Renal cortical epithelial cell (primary cell): ENCODE measurements at places on chromosomes 3 and 15.

- no peak for DNase-seq
Observed at GRCh38 chr15:52011711-52012144, 7.3 kb upstream of the MAPK6 start.

DNA sequence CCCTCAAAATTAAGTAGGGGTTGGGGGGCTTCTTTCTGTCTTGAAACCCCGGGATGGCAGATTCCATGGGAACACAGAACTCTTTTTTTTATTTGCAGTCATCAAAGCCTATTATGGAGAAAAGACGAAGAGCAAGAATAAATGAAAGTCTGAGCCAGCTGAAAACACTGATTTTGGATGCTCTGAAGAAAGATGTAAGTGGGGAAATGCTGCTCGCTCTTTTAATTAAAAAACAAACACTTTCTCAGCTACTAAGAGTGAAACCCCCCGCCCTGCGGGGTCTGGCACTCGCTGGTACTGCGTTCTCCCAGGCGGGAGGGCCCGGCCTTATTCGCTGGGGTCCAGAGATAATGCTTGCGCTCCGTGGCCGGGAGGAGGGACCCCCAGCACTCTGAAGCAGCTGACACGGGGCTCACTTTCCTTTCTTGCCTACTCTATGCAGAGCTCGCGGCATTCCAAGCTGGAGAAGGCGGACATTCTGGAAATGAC is 615 bp downstream of the HES1 start:
- no peak for DNase-seq

- DNase-seq = peak; percentile 36
Observed at GRCh38 chr3:17874636-17875035, 132.2 kb upstream of the TBC1D5 start.

GRCh38 chr3:174387736-174388135 is 471.4 kb upstream of the NAALADL2 start:
- no peak for DNase-seq

DNA sequence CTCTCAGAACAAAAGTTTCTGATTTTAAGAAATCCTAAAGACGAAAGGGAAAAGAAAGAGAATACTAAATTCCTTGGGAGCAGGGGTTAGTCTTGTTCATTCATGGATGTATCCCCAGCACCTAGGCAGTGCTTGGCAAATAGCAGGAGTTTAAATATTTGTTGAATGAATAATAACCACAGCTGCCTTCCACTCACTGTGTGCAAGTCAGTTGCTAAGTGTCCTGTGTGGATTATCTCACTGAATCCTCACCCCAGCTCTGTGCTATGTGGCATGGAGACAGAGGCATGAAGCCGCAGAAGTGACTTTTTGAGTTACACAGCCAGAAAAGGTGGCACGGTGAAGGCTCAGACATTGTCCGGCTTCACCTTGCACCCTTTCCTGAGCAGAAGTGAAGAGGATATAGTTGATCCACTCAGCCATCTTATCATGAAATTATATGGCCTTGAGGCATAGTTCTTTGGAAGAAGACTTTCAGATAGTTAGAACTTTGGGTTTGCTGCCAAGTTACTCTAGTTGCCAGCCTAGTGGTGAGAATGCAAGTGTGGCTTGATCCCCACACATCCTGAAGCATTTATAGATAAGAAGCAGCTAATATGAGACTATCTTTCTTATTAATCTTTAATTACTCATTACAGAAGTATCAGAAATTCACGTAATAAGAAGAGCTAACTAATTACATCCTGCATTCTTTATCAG is 355.5 kb downstream of the LRTM1 start:
- DNase-seq = peak; percentile 71

DNA sequence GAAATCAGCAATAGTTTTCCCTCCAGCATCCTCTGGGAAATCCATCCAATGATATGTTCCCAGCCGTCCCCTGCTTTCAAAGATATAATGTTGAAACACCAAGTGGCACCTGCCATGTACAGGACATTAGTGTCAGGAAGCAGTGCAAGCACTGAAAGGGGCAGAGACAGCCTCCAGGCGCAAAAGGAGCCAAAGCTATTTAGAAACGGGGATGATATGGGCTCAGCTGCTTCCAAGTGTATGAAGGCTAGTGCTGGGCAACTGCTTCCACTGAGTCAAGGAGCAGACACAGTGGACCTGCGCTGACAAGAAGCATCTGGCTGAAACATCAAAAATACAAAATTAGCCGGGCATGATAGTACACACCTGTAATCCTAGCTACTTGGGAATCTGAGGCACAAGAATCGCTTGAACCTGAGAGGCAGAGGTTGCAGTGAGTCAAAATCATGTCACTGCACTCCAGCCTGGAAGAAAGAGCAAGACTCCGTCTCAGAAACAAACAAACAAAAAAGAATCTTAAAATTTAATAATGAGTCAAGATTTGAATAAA is 119.7 kb downstream of the AQP9 start:
- no peak for DNase-seq

DNA sequence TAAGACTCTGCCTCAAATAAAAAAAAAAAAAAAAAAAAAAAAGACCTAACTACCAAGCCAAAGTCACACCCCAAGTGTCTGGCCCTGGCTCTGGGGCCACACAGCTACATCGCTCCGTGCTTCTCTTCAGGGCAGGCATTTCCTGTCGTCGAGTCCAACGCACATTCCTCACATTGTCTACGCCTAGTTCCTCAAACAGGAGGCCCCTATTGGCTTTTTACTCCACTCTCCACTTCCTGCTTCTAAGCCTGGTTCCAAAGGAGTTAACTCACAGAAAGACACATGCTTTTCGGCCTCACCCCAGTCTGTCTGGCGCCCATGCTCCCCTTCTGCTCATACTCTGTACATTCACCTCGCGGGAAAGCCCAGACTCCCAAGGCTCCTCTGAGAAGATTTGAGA is 28.8 kb downstream of the KNG1 start:
- peak; percentile 54 for DNase-seq

GRCh38 chr15:25784876-25785640 is 78.1 kb downstream of the ATP10A start:
- no peak for DNase-seq

GRCh38 chr3:64082411-64082810 is 59.1 kb upstream of the PSMD6 start:
- DNase-seq = peak; percentile 62

DNA sequence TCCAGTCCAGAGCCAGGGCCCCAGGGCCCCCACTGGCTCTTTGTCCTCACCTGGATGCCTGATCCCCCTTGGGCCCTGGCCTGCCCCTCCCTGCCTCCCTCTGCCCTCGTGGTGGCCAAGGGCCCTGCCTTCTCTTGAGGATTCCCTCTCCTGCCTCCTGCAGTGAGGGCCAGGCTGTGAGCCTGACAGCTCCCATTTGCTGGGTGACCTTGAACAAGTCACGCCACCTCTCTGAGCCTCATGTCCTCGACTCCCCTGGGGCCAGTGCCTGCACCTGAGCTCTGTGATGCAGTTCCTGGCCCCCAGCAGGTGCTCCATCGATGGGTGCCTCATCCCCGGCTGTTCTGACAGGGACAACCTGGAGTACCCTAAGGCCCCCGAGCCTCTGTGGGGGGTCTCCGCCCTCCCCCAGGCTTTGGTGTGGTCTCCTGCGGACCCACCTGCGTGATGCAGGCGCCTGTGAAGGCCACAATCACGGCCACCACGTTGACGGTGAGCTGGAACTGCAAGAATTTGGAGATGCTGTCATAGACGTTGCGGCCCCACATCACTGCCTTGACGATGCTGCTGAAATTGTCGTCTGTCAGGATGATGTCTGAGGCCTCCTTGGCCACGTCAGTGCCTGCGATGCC is 24.1 kb upstream of the SEC13 start:
- no peak for DNase-seq

GRCh38 chr3:190566043-190566933 is 52.4 kb downstream of the IL1RAP start:
- DNase-seq = peak; percentile 100

- no peak for DNase-seq
Observed at GRCh38 chr3:28756056-28756455, 407.4 kb upstream of the AZI2 start.

GRCh38 chr15:77578641-77579372 is 53.9 kb downstream of the LINGO1 start:
- DNase-seq = no peak

- no peak for DNase-seq
Observed at GRCh38 chr3:37627951-37628620, 233.6 kb upstream of the CTDSPL start.

DNA sequence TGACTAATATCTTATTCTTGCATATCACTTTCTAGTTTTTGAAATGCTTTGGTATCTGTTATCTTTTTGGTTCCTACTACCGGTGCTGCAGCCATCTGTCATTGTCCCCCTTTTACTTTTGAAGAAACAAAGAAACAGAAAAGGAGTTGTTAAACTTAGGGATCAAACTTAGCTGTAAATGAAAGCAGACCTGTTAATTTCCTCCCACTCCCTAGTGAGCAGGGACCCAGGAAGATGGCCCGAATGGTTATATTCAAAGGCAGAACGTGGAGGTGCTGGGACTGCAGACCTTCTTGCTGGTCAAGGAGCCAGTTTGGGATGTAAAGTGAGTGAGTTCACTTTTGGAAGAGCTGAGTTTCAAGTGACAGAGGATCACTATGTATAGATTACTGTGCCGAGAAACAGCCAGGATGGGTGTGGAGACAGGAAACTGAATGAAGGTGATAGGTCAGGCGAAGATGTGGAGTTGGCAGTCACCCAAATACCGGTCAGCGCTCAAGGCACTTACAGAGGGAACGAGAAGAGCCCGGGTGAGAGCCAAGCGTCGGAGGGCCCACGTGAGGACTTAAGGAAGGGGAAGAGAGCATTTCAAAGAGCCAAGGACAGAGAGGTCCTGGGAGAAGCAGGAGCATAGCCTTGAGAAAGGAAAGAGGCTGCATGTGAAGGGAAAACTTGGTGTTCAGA is 20.1 kb downstream of the KBTBD8 start:
- DNase-seq = no peak

- DNase-seq = no peak
Observed at GRCh38 chr3:144073698-144074097, 102.1 kb downstream of the DIPK2A start.

DNA sequence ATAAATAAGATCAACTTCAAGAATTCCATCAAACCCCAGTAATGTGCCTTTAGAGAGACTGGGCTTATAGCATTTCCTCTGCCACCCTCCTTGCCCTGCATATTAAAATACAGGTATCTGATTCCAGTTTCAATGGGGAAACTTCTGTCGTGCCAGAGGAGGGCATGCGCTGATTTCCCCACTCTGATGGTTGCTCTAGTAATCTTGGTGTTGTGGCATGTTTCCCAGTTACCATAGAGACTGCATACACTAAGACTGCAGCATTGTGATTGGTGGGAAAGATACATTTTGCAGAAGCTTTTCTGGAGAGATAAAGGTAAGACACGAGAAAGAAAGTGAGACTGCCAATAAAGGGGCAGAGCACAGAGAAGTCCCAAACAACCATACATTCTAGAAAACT is 225.6 kb downstream of the TIGIT start:
- DNase-seq = peak; percentile 82

- DNase-seq = no peak
Observed at GRCh38 chr3:129197321-129197720, 13.6 kb upstream of the CNBP start.

- no peak for DNase-seq
Observed at GRCh38 chr3:13120289-13120927, 47.2 kb upstream of the IQSEC1 start.

DNA sequence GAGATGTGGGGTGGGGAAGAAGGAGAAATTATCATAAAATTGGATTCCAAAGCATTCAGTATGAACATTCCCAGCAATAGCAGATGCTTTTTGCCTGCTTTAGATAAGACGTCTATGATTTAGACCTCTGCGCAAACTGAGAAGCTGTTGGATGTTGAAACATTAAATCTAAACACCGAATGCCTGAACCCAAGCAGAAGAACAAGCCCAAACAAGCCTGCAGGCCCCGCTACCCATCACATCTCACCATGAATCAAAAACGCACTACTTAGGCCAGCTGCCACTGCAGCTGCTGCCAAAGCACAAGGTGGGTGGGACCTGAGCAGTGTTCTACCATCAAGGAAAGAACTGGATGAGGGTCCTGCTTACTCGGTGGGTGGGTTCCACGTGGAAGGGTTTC is 24.4 kb upstream of the THBS1 start:
- DNase-seq = no peak

GRCh38 chr3:53162672-53163443 is 1.8 kb downstream of the PRKCD start:
- no peak for DNase-seq

- no peak for DNase-seq
Observed at GRCh38 chr3:125358923-125359322, 16.2 kb downstream of the ZNF148 start.

GRCh38 chr3:38595393-38595792 is 54.1 kb downstream of the SCN5A start:
- DNase-seq = no peak

GRCh38 chr3:30319713-30320112 is 286.7 kb upstream of the TGFBR2 start:
- peak; percentile 82 for DNase-seq

DNA sequence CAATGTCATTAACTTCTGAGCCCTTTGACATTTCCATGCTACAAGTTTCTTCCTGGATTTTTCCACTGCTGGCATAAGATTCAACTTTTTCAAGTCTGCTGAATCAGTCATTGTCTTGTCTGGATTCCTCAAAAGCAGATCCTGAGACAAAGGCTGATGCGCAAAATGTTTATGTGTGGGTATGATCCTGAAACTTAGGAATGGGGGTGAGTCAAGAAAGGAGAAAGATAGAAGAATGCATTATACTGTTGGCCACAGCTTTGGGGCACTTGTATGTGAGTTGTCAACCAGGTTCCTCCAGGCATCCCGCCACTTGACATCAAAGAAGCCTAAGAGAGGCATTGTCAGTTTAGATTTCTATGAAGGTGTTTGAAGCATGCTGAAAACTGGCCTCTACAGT is 50.4 kb downstream of the FOXB1 start:
- no peak for DNase-seq

DNA sequence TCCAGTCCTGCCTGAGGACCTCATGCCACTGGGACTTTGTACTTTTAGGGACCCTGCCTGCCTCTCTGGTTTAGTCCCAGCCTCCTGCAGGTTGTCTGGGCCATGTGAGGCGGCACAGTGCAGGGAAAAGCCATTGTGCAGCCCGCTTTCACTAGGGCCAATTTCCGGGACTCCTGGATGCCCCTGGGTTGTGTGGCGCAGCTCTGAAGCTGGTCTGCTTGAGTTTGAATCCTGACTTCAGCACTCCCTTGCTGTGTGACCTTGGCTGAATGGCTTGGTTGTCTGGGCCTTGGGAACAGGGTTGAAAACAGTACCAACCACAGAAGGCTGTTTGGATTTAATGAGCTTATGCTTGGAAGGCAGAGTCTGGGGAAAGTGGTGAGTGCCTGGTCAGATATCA is 8.3 kb downstream of the TEX264 start:
- DNase-seq = no peak

DNA sequence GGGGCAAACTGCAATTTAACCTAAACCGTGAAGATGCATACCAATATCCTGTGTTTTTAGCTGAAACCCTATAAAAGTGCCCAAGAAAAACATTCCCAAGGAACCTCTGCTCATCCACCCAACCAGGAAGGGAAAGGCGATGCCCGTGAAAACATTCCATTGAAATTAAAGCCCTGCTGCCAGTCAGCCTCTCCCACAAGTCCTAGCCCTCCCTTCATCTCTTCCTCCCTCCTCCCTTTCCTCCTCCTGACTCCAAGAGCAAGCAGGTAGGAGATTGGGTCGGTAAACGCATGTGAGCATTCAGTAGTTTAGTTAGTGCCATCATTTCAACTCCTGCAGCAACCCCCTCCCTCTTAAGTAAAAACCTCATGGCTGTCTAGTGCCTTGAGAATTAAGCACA is 27.7 kb downstream of the HES1 start:
- no peak for DNase-seq

- no peak for DNase-seq
Observed at GRCh38 chr15:90209591-90209990, 8.5 kb downstream of the SEMA4B start.
